Mucosa of descending colon (tissue), 3 donors: ENCODE measurements at places on chromosomes 16 and 17.

DNA sequence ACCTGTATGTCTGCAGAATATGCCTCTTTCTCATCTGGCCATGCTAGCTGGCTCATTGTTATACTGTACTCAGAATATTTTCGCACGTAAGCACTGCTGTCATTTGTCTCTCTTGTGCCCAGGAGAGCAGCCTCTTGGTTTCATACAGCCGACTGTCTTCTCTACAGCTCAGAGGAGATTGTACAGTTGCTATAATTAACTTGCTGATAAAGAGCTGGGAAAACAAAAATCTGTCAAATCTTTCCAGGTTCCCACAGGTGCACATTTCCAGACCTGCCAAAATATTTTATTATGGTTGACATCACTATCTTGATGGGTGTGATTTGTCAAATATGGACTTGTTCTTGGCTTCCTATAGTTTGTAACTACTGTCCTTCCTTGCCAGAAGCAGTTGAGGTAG, 122.7 kb downstream of the FTO start:
- DNase-seq, result no peak

- peak; percentile 77 for DNase-seq
Measured at GRCh38 chr17:2724784-2725164, 13.2 kb upstream of the CLUH start.

DNA sequence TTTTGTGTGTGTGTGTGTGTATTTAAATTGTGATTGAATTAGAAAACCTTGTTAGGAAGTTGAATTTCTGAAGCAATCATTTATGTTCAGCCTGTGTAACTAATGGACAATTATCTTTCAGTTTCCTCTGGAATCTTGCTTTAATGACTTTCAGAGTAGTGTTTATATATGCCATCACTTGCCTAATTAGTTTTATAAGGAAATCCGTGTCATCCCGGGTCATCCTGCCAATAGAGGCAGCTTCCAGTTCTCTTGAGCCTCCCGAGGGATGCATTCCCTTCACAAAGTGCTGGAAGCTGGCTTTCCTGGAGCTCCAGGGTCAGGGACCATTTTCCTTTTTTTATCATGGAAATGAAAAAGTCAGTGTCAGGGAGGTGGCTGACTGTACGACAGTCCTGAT, 42.9 kb downstream of the PRKCA start:
- DNase-seq, result no peak

- DNase-seq, result no peak
Measured at GRCh38 chr17:29216856-29217255, 29.8 kb upstream of the CRYBA1 start.

DNA sequence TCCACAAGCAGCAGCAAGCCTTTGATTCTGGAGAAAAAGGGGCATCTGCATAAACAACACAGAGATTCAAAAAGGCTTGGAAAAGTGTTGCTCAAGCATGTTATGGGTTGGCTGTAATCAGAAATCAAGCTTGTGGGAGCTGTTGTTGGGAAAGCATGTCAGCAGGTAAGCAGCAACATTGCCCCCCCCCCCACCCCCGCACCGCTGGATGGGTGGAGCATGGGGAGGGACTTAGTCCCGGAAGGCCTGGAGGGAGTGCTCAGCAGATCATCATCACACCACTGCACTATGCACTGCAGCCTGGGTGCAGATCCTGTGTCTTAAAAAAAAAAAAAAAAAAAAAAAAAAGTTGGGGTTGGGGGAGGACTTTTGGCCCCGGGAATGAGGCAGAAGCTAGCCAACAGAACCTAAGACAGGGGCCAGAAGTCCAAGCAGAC, 16.8 kb upstream of the AKAP1 start:
- DNase-seq, result no peak

DNA sequence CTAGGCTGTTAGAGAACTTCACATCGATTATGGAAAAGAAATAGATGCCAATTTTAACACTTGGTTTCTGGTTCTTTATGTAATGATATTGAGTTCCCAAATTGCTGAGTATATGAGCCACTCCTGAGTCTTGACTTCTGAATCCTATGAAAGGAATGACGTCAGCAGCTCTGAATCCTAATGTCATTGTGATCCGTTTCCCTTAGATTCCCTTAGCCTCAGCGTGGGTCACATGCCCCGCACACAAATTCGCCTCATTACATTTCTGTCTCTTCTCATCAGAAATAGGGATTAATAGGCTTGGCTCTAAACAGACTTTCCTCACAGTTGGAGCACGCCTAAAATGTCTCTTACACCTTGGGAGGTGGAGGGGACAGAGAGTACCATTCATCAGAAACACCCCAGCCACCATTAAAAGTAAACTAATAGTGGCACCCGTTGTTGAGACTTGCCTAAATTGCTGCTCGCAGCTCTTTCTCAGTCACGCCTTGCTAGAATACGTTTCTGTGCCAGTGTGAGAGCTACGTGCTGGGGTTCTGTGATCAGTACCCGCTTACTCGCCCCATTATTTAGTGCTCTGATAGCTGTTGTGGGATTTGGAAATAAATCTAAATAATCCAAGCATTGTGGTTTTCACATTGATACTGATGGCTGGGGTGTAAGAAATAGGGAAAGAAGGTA, 7.1 kb downstream of the MRM3 start:
- DNase-seq, result no peak

GRCh38 chr16:86095906-86096485, 197.0 kb downstream of the IRF8 start:
- no peak for DNase-seq

DNA sequence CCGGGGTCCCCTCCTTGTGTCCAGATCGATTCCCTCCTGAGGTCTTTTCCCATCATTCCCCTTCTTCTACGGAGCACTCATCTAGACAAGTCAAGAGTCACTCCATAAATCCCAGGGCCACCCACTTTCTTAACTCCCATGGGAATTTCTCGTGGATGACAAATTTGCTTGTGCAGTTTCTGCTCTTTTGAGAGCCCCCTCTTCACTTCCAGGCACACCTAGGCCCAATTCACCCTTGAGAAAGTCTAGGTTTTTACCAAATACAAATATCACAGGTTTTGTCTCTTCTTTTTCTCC, 522 bp upstream of the POLDIP2 start:
- no peak for DNase-seq

GRCh38 chr16:27531826-27532800, 17.6 kb downstream of the GTF3C1 start:
- no peak for DNase-seq

GRCh38 chr17:9101356-9101755, 80.0 kb downstream of the NTN1 start:
- DNase-seq, result no peak

GRCh38 chr16:48358419-48358818, 26.8 kb downstream of the SIAH1 start:
- no peak for DNase-seq

- no peak for DNase-seq
Measured at GRCh38 chr16:70162041-70162451, 11.5 kb upstream of the CLEC18C start.
